ENCODE measurements at places on chromosomes 2 and 18. TPM values are rescaled to one million over a fixed set of nuclear protein-coding genes. Genes with fewer than 3 reads are reported as not detected.

The ANKRD12 gene
- 88.0 TPM for total RNA-seq

The IL36G gene
- not detected for total RNA-seq

The EML6 gene
- total RNA-seq = 0.17 TPM

The CCDC85A gene
- total RNA-seq = not detected

The CAVIN2 gene
- 25.4 TPM for total RNA-seq

The LYG1 gene
- 0.16 TPM for total RNA-seq

The FAHD2A gene
- total RNA-seq = 22.7 TPM

The PLEKHH2 gene
- total RNA-seq = 4.4 TPM

The LRRC30 gene
- total RNA-seq = not detected

The CROCC2 gene
- total RNA-seq = 0.26 TPM

The SPATA3 gene
- total RNA-seq = not detected

The CCDC74B gene
- 10.6 TPM for total RNA-seq
